NCI-H446 (cell line): ENCODE measurements at places on chromosomes 6 and 20.

GRCh38 chr6:168384045-168385036 is 56.6 kb upstream of the SMOC2 start:
- DNase-seq: no peak

GRCh38 chr20:23387118-23387443 is 25.1 kb downstream of the GZF1 start:
- DNase-seq: no peak

DNA sequence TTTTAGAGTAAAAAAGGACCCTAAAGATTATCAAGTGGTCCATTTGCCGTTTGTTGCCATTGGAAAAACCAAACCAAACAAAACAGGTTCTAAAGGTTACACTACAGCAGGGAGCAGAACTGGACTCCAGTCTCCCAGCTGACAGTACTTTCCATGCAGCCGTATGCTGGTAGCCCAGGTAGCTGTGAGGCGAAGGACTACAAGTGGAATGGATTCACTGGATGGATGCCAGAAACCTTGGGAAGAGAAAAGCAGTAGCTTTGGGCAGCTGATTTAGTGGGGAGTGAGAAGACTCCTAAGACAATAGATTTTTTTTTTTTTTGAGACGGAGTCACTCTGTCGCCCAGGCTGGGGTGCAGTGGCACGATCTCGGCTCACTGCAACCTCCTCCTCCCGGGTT is 88.3 kb downstream of the SASH1 start:
- no peak for DNase-seq

DNA sequence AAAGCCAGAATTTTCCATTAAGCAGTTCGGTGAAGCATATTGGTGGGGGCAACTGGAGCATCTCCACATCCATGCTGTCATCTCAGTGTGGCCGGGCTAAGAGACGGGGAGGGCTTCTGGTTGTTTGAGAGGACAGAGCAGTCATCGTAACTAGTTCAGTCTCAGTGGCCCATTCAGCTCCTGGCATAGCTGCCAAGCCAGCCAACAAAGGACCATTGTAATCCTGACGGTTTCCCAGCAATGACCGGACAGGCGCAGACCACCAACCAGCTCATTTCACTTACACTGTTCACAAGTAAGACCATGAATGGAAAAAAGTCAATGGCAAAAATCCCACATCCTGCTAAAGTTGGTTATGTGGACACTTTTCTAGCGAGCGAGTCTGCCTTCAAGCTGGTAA is 14.9 kb upstream of the HDDC2 start:
- no peak for DNase-seq

DNA sequence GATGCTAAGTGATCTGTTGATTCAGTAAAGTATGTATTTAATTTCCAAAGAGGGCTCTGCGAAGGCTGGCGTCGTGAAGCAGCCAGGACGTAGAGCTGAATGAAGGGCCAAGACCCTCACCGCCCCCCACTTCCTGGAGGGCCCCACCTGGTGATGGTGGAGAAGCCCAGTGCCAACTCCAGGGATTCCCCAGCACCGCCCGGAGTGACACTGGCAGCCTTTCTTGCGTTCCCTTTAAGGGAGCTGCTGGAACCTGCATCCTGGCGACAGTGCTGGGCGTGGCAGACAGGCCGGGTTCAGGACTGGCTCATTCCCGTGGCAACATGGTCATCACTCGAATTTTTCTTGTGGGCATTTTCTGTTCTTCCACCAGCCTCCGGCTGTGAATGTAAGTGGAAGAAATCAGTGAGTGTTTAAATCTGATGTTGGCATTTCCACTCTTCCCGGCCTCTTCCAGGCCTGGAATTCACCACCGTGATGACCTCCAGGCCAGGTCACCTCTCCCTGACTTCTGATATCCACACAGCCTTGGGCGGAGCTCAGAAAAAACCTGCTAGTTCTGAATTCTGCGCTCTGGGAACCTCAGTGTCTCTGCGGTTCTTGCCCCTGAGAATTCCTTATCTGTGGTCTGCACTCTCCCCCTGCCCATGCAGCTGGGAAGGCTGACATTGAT is 57.4 kb upstream of the DACT2 start:
- no peak for DNase-seq

DNA sequence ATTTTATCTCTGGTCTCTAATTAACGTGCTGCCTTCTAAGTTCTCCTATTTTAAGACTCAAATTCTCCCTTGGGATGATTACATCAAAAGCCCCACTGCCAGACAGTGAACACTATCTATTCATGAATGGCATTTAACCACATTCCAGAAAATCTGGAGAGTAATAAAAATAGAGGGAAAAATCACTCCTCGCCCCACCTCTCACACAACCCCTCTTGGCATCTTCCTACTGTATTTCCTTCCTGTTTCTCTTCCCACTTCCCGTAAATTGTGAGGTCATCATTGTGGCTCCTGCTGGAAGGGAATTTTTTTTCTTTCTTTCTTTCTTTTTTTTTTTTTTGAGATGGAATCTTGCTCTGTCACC is 31.5 kb downstream of the RAB44 start:
- no peak for DNase-seq

GRCh38 chr6:42790549-42791181 is 8.8 kb downstream of the BICRAL start:
- no peak for DNase-seq

GRCh38 chr6:134177753-134178160 is 125.3 kb upstream of the SLC2A12 start:
- no peak for DNase-seq

- peak; percentile 85 for DNase-seq
Measured at GRCh38 chr6:21588481-21589351, 4.8 kb upstream of the SOX4 start.

DNA sequence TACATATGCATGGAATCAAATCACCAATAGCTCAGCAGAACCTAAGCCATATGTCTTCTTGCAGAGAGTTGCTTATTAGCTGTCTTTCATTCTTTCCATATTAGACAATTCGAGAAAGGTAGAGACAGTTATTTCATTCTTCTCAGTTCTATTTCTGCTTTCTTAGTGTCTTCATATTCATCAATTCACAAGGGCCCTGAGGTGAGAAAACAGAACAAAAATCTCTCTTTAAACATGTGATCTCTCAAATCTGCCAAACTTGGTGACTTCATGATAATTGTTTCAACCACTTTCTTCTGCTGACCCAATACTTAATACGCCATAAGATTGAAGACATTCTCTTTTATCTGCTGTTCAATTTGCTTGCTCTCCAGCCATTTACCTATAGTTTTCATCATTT is 229.7 kb upstream of the MARCKS start:
- no peak for DNase-seq

GRCh38 chr20:5947276-5947675 is 3.1 kb downstream of the TRMT6 start:
- DNase-seq: no peak

GRCh38 chr20:63884506-63885263 is 10.2 kb upstream of the DNAJC5 start:
- DNase-seq: no peak

DNA sequence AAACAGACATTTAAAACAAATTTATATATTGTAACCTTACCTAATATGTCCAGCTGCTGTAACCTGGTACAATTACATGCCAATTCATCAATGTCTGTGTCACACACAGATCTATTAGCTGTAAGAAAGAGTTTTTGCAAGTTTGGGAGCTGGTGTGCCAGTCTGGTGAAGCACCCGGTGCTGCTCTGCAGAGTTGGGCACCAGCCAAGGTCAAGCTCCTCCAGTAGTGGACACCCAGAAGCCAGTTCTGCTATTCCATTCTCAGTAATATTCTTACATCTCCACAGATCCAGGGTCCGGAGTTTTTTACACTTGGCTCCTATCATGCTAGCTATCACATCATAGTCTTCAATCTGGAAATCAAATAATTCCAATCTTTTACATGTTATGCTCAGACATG is 41.0 kb downstream of the POU3F2 start:
- DNase-seq: no peak

- no peak for DNase-seq
Measured at GRCh38 chr6:5751525-5752390, 255.0 kb downstream of the NRN1 start.

DNA sequence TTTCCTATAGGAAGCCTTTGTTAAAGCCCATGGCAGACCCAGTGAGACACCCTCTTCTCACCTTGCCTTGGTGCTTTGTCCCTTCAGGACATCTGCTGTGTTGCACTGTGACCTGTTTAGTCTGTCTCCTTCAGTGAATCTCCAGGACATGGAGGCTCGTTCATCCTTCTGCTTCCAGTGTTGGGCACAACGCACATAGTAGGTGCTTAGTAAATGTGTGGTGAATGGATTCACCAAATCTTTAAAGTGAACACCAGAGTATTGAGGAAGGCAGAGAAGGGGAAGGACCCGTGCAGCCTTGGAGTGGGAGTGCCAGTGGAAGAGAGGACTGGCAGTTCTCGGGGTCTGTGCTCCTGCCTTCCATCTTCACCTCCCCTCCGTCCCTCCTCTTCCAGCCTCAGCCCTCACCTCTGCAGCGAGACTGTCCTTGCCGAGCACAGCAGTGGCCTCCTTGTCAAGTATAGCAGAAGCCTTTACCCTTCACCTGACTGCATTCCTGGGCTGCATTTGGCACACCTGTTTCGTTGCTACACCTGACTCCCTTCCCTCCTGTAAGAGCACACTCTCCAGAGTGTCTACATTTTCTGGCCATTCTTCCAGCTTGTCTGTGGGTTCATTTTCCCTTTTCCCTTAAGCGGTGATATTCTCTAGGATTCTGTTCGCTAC is 49.2 kb downstream of the ARID1B start:
- DNase-seq: no peak

DNA sequence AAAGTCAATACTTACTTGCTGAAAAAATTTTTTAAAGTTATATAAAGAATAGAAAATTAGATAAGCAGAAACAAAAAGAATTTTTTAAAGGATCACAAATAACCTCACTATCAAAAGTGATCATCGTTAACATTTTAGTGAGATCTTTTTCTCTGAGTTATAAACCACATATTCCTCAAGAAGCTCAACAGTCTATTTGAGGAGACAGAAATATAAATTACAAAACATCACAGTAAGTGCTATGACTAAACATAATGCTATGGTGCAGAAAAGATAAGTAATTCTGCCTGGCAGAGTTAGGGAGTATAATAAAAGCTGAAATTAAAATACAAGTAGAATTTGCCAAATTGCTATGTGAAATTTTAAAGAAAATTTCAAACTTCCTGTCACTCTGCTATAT is 226.7 kb downstream of the LMBRD1 start:
- no peak for DNase-seq

- DNase-seq: no peak
Measured at GRCh38 chr20:59589086-59589684, 15.2 kb upstream of the PHACTR3 start.

DNA sequence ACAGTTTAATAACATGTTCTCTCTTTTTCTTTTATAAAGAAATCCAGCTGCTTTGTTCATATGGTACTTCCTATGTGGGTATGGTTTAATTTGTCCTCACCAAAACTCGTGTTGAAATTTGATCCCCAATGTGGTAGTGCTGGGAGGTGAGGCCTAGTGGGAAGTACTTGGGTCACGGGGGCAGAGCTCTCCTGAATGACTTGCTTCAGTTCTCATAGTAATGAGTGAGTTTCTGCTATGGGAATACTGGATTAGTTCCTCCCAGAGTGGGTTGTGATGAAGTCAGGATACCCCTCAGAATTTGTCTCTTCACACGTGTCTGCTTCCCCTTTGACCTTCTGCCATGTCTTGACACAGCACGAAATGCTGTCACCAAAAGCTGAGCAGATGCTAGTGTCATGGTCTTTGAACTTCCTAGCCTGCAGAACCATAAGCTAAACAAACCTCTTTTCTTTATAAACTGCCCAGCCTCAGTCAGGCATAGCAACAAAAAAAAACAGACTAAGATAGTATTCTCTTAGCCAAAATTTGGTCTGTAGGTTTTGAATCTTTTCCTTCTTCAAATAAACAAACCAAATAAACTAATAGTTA is 87.8 kb upstream of the HS3ST5 start:
- DNase-seq: no peak

GRCh38 chr6:63346217-63346835 is 26.5 kb upstream of the LGSN start:
- DNase-seq: no peak

DNA sequence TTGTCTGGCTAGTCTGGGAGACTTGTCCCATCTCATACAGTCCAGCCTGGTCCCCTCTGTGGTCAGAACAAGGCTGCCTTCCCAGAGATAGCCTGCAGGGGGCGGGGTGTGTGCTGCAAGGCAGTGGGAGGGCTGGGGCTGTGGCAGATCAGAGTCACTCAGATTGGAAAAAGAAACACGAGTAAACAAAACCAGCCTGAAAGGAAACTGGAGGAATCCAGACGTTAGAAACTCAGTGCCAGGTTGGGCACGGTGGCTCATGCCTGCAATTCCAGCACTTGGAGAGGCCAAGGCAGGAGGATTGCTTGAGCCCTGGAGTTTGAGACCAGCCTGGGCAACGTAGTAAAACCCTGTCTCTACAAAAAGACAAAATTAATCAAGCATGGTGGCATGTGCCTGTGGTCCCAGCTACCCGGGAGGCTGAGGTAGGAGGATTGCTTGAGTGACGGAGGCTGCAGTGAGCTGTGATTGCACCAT is 20.2 kb downstream of the LEMD2 start:
- peak; percentile 65 for DNase-seq

- no peak for DNase-seq
Measured at GRCh38 chr6:67391955-67392354, 1243.1 kb upstream of the ADGRB3 start.

- DNase-seq: no peak
Measured at GRCh38 chr20:53097371-53097770, 125.2 kb downstream of the TSHZ2 start.

GRCh38 chr20:40010483-40010882 is 678.6 kb downstream of the MAFB start:
- no peak for DNase-seq

DNA sequence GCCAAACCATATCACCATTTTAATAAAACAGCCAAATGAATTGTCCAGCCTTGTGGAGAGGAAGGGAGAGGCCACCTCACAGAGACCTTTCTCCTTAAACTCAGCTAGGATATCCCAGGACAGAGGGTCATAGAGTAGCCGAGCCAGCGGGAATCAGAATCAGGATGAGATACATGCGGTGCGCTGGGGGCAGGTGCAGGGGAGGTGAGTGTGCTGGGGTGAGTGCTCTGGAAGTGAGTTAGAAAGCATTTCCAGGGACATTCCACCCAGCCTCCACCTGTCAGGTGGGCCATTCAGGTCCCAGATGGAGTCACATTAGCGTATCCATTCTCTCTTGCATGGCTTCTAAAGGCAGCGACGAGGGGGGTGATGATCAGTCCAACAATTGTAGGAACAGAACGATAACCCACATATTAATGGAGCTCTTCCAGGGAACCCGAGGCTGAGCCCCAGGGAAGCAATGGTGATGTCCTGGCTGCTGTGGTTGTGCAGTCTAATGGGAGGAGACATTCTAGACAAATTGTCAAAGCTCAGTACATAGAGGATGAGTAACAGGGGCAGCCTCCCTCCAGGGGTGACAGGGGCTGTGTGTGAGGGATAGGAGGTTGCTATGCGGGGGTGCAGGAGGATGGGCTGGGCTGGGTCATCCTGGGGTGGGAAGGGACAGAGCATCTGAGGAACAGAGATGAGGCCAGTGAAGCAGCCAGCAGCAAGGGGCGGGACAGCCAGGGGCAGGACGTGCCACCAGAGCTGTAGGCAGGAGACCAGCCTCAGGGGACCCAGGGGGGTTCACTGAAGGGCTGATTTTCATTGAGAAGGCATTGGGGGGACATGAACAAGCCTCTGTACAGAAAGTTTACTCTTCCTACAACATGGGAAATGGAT is 88.7 kb upstream of the FRMD1 start:
- DNase-seq: no peak

GRCh38 chr6:16412982-16413381 is 174.6 kb downstream of the GMPR start:
- DNase-seq: no peak
